ENCODE measurements at places on chromosomes 4 and X.

- no peak for DNase-seq
These were observed 367.6 kb upstream of the LCORL start for GRCh38 chr4:18389115-18389514.

DNA sequence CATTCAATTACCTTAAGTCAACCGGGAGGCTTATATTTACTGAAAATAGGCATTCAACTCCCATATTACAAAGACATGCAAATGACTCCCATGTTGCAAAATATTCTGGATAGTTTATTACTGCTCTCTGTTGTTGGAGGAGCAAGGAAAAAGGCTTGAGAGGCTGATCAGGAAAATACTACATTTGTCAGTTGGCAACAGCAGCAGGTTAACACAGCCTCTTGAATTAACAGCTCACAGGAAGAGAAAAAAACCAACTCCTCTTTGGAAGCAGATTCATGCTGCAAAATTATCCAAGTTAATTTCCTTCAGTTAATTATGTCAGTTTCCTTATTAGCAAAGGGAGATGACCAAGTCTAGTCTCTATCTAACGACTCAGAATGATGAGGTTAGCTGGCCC, 238.9 kb downstream of the MAML3 start:
- DNase-seq = no peak

GRCh38 chrX:14718403-14718802, 154.5 kb downstream of the FANCB start:
- DNase-seq = no peak

- no peak for DNase-seq
These were observed 47.9 kb upstream of the TSPAN5 start for GRCh38 chr4:98706200-98706813.
